ENCODE measurements at places on chromosomes 7 and 10.

- peak; percentile 20 for DNase-seq
Observed at GRCh38 chr7:119572132-119572531, 700.8 kb upstream of the KCND2 start.

- DNase-seq: no peak
Observed at GRCh38 chr10:33476757-33477273, 142.3 kb upstream of the NRP1 start.

DNA sequence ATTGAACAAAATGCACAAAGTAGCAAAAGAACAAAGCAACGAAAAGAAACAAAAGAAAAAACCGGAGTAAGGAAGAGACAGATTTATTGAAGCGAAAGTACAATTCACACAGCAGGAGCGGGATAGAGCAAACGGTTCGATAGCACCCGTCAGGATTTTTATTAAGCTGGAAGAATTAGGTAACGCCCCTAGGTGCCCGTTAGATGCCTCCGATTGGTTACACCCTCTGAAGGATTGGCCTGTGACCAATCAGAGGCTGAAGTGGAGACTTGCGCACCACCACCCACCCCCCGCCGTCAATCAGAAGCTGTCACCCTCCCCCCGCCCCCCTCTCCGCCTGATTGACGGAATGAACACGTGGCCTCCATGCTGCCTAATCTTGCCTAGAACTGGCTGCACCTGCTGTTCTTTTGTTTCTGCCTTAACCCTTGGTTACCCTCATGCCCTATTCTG lies 16.8 kb downstream of the OCM2 start:
- no peak for DNase-seq

DNA sequence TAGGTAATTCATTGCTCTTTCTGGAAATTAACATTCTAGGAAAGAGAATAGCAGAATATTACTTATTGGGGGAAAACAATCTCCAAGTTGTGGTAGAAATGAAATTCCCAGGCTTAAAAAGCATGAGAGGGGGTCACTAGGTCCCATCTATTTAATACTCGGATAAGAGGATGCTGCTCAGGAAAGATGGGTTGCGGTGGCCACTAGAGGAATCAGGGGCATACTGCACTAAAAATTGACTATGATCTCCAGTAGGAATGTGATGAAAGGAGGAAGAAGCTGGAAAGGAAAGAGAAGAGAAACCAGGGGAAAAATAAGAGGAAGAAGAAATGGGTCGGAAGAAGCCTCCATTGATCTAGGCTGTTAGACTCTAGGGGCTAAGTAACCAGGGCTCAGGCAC lies 192.8 kb downstream of the GPAM start:
- DNase-seq: no peak

DNA sequence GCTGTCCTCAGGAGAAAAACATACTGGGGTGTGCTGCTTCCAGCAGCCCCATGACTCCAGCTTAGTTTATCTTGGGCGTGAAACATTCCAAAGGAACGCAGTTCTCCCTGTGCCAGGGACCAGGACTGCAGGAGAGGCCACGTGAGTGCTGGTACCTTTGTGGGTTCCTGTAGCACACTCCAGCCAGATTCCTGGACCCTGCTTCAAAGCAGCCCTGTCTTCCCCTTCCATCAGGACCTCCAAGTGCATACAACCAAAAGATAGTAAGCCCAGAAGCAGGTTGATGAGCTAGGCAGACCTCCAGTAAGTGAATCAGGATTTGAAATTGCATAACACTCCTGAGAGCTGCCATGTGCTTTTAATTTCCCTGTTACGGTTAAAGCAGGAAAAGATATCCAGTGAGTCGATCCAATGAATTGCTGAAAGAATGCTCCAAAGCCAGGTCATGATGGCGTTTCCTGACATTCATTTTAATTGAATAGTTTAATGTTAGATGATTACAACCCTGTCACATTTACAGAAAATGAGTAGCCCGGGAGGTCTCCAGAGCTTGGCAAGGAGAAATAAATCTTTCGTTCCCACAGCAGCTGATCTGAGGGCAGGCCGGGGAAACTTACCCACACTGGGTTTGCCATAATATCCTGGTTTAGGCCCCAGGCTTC lies 38.9 kb upstream of the CPXM2 start:
- no peak for DNase-seq

GRCh38 chr7:127347567-127348246 lies 44.8 kb downstream of the ZNF800 start:
- no peak for DNase-seq

- DNase-seq: no peak
Observed at GRCh38 chr7:151448261-151449252, 8.6 kb upstream of the CRYGN start.

GRCh38 chr10:8128511-8128910 lies 74.0 kb downstream of the GATA3 start:
- no peak for DNase-seq

DNA sequence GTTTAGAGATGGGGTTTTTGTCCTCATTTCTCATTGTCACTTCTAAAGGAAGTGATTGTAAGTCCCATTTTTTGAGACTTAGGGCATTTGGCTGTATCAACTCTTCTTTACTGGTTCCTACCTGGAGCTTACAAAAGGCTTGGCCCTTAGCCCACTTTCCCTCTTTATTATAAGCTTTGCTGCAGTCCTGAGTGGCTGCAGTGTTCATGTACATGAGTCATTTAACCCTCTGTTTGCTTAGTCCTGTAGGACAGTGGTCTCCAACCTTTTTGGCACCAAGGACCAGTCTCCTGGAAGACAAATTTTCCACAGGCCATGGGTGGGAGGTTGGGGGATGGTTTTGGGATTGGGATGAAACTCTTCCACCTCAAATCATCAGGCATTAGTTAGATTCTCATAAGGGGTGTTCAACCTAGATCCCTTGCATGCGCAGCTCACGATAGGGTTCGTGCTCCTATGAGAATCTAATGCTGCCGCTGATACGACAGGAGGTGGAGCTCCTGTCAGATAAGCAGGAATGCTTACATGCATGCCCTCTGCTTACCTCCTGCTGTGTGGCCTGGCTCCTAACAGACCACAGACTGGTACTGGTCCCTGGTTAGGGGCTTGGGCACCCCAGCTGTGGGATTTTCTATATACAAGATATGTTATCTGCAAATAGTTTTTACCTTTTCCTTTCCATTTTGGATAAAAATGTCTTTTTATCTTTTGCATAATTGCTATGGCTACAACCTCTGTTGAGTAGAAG lies 99.7 kb downstream of the CCSER2 start:
- DNase-seq: no peak

DNA sequence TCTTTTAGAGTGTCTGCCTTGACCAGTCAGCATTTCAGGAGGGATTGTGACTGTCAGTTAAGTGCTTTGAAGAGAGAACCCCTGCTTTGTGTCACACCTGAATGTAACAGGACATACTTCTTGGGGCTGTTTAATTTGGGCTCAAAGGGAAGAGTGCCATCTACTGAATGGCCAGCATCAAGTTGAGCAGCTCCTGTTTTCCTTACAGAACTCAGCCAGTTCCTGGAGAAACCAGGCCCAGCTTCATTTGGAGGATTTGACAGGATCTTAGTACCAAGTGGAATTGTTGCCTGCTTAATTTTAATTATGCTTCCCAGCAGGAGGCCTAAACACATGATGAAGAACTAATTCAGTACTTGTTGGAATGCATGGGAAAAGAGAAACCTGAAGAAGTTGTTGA lies 8.3 kb downstream of the ADD3 start:
- DNase-seq: peak; percentile 17

- no peak for DNase-seq
Observed at GRCh38 chr10:73979809-73980433, 18.0 kb upstream of the VCL start.

DNA sequence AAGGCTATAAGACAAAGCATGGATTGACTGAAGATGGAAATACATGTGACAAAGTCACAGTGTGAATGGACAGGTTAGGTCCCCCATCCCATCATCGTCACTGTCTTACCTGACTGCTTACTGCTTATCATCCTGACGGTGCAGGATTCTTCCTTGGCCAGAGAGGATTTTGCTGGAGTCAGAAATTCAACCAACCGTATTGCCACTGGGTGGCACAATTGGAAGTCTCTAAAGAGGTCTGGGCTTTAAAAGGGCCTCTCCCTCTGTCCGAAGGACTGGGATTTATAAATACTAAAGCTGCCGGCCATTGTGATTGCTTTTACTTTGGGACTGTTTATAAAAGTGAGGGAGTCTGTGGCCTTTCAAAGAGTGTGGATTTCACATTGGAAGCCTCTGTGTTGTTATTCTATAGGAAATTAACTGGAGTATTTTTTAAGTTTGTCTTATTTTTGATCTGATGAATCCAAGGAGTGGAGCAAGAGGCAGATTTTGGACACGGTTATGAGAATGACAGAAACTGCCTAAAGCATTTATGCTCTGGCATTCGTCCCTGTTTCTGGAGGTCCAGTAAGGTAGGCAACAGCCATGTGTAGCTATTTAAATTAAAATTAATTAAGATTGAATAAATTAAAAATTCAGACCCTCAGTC lies 113.3 kb upstream of the CREB5 start:
- peak; percentile 74 for DNase-seq

DNA sequence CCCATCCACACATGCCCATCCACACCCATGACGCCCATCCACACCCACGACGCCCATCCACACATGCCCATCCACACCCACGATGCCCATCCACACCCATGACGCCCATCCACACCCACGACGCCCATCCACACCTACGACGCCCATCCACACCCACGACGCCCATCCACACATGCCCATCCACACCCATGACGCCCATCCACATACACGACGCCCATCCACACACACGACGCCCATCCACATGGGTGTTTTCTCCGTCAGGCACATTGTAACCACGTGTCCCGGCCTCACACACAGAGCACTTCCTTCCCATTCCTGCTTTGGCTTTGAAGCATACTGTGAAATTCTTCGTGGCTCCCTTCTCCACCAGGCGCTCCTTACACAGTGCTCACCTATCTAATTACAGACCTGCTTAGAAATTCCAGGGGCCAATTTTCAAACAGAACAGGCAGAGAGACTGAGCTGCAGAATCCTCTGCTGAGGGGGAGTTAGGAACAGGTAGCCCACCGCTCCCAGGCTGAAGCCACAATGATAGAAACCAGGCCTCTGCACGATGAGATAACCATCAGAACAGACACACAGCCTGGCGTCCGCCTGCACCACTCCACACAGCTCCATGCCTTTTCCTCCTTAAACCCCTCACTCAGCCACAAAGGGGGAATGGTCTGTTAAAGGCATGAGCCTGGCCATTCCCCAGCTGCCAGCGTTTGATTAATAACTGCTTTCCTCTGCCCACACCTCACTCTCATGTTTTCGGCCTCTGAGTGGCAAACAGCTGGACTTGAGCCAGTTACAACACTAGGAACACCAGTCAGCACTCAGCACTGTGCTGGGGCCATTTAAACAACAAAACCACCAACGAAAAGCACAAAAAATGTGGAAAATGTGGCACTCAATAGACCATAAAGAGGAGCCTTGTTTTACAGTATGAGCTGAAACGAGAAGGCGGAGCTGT lies 501.6 kb downstream of the PTPRN2 start:
- no peak for DNase-seq

DNA sequence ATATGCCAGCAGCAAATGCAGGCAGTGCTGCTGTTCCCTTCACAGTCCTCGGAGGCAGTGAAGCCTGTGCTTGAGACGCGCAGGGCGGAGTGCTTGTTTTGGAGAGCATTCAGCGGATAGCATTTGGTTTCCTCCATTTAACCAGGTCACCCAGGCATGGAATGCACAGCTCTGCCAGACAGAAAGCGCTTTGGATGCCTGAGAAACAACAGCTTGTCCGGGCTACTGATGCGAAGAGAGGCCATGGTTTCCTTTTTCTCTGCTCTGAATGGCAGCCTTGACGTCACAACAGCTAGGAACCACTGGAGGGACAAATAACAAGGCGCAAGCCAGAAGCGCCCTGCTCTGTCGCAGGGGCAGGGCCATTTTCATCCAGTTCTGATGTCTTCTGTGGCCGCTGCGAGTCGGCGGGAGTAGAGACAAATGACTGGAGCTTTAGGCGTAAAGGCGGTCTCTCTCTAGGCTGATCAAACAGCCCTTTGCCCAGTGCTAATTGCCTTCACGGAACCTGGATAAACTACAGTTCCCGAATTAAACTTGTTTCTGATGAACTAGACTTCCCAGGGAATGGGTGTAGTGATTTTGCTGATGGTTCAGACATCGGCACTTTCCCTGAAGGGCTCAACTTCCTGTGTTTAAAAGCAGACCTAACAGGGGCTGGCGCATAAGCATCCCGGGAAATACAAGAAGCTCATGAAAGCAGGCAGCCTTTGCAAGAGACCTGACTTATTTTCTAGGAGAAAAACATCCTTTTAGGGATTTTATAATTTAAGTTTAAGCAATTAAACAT lies 187.6 kb upstream of the KLF14 start:
- DNase-seq: peak; percentile 52

GRCh38 chr10:128896963-128897362 lies 570.1 kb upstream of the MGMT start:
- DNase-seq: no peak

DNA sequence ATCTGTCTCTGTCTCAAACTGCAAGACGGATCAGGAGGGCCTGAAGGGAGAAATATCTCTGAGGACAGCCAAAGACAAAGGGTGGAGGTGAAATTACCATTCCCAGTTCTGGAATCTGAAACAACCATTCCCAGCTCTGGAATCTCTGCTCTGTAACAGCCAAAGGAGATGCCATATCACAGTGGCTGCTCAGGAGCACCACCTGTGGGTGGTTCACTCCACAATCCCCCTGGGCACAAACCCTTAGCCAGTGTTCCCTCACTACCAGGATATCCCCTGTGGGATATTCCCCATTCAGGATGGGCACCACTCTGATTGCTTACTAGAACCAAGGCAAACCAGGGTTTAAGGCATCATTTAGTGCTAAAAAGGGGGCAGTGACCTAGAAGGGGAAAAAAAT lies 199.0 kb downstream of the HTR7 start:
- DNase-seq: no peak

GRCh38 chr7:134396031-134396430 lies 62.9 kb downstream of the AKR1B1 start:
- no peak for DNase-seq

- DNase-seq: peak; percentile 22
Observed at GRCh38 chr7:131302876-131303707, 24.6 kb upstream of the MKLN1 start.

DNA sequence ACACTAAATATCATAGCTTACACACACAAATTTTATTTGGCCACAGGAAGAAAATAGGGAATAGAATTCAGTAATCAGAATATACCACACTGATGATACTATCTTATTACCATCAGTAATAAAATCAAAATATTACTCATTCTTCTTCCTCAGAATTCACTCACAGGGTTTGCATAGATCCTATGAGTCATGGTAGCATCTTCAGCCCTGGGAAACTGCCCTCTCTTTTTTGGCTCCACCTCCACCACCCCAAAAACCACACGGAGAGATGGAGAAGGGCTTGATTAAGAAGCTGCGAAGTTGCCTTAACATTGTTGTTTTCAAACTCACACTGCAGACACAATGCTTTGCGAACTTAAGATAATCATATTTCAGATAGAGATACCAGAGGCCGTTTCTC lies 154.1 kb upstream of the AHR start:
- DNase-seq: peak; percentile 71

- DNase-seq: no peak
Observed at GRCh38 chr10:56836659-56837058, 475.6 kb upstream of the ZWINT start.

DNA sequence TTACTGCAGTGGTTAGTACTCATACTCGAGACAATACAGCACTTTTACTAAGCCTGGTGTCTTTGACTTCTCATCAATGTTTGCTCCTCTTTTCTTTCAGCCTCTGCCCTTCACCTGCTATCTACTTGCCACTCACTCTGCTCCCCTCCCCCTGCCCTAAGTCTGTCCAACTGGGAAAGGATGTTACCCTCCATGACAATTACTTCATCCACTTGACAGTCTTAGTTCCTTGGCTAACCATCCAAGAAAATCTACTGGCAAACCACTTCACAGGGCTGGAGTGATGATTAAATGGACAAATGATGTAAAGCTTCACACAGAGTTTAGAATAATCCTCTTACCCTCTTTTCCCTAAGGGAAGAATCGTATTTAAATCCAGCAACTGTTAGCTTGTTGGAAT lies 8.2 kb upstream of the DLD start:
- DNase-seq: no peak

Measured in A172 (cell line).